ENCODE measurements at places on chromosomes 13 and 19.
A peak's percentile ranks its signal among the peaks of the same experiment; 100 is the strongest.

- no peak for DNase-seq
Measured at GRCh38 chr13:41188584-41188983, 5.8 kb downstream of the KBTBD7 start.

GRCh38 chr19:10037367-10037766, 24.1 kb downstream of the RDH8 start:
- no peak for DNase-seq

GRCh38 chr19:3024509-3024869, 4.6 kb downstream of the TLE2 start:
- no peak for DNase-seq

DNA sequence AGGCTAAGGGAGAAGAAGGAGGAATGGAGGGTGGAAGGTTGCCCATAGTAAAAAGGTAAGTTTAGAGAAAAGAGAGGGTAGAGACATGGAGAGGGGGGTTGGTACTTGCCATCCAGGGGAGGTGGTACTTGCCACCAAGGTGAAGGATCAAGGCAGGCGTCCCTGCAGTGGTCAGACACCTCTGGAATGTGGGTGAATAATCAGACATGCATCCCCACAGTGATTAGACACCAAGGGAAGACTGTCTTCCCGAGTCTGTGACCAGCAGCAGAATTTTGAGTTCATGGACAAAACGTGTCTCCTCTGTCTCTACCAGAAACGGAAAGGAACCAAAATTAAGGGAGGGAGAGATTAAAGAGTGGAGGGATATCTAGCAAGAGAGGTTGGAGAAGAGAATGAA, 27.1 kb upstream of the IGFL1 start:
- DNase-seq, result no peak

DNA sequence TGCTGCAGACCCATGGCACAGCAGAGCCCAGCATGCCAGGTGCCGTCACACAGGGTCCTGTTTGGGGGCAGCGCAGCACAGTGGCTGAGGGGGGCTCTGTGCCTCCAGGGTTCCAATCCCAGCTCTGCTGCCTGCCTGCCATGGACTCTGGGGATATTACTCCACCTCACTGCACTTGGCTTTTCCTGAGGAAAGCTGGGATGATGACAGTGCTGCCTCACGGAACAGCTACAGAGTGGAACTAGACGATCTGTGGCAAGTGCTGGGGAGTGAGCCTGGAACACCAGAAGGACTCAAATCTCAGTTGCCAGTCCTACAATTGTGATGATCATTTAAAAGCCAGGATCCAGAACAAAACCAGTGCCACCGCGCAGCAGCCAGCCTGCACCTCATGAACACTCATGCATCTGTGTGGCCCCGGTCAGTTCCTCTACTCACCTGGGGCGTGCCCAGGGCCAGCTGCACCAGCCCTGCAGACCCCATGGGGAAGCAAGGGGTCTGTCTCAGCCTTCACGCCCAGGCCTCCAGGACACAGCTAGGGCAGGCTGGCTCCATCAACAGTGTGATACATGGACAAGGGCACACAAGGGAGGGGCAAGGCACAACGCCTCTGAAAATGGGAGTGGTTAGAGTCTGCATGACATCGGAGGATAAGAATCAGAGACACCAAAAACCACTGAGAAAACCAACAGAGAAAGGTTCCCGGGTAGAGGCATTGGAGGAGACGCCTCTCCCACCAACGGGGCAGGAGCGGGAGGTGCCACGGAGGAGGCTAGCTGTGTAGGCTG, 55.2 kb downstream of the ATP7B start:
- no peak for DNase-seq

- no peak for DNase-seq
Measured at GRCh38 chr19:45955905-45956608, 17.6 kb downstream of the NOVA2 start.

DNA sequence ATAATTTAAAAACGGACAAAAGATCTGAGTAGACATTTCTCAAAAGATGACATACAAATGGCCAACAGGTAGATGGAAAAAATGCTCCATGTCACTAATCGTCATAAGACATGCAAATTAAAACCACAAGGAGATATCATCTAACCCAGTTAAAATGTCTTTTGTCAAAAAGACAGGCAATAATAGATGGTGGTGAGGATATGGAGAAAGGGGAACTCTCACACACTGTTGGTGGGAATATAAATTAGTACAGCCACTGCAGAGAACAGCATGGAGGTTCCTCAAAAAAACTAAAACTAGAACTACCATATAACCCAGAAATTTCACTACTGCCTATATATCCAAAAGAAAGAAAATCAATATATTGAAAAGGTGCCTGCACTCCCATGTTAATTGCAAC, 37.9 kb downstream of the OR10H4 start:
- no peak for DNase-seq

DNA sequence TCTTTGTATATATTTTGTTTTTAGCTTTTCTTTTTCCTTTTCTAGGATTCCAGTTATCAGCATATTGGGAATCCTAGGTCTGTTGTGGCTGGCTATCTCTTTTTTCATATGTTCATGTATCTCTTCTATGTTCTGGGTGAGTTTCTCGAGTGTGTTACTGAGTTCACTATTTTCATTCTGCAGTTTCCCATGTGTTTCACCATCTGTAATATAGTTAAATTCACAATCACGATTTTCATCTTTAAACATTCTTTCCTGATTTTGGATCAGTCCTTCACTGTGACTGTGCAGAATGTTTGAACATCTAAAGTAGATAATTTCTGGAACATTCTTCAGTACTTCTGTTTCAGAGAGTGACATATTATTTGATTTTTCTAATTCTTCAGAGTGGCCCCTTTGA, 862.1 kb downstream of the OLFM4 start:
- DNase-seq, result no peak

DNA sequence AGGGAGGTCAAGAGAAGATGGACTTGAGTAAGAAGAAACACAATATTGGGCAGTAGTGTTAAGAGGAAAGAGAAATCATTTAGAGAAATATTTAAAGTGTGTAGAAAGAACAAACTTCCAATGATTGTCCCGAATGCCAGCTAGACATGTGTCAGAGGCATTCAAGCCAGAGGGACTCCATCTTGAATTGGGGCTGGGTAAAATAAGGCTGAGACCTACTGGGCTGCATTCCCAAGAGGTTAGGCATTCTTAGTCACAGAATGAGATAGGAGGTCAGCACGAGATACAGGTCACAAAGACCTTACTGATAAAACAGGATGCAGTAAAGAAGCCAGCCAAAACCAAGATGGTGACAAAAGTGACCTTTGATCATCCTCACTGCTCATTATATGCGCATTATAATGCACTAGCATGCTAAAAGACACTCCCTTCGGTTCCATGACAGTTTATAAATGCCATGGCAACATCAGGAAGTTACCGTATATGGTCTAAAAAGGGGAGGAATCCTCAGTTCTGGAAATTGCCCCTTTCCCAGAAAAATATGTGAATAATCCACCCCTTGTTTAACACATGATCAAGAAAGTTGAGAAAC, 127.0 kb upstream of the IPO5 start:
- no peak for DNase-seq

GRCh38 chr19:45506246-45506988, 862 bp upstream of the VASP start:
- DNase-seq, result peak; percentile 87

DNA sequence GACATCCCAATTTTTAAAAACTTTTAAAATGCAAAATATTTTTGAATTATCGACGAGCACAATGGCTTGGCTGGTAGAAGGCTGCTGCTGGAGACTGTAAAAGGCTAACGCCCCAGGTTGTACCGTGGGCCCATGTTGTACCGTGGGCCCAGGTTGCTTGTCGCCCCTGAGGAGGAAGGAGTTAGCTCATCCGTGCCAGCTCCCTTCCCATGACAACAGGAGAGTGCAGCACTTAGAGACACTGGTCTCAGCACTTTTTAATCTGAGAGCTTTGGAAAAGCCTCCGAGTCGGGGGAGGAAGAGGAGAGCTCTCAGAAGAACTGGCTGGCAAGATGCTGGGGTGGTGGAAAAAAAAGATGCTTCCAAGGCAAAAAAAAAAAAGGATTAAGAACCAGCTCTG, 50.3 kb upstream of the CACNA1A start:
- DNase-seq, result no peak
